Pulmonary artery endothelial cell (primary cell): ENCODE measurements at places on chromosomes 3 and 15. TPM values are rescaled to one million over a fixed set of nuclear protein-coding genes. Genes with fewer than 3 reads are reported as not detected.
A peak's percentile ranks its signal among the peaks of the same experiment; 100 is the strongest.

The STAC gene
- not detected in 2 replicates for total RNA-seq

The ZKSCAN7 gene
- 0.92 and 1.2 TPM in 2 replicates for total RNA-seq

The VILL gene
- 5.6 and 8.1 TPM in 2 replicates for total RNA-seq

The TNNC1 gene
- 0.18 TPM in 1 of 2 replicates, not detected in the other for total RNA-seq

The FANCD2OS gene
- not detected in 2 replicates for total RNA-seq

- DNase-seq, result no peak
Observed at GRCh38 chr3:2701471-2701870, 408.7 kb downstream of the IL5RA start.

DNA sequence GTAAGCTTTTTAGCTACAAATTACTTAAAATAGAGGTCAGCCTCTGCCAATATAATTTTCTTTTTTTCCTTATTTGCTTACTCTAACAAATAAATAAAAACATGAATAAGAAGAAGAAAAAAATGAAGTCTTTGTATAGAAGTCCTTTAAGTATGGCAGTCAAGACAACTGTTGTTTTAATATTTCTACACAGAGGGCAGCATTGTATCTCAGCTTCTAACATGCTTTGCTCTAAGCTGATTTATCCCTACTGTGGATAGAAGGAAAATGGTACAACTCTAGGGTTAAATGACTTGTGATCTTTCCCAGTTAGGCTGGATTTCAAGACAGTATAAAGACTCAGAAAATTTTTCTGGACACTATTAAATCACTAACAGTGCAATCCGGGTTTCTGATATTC is 104.3 kb upstream of the MEIS2 start:
- DNase-seq, result no peak

GRCh38 chr3:43917361-43917760 is 226.6 kb downstream of the ABHD5 start:
- no peak for DNase-seq

DNA sequence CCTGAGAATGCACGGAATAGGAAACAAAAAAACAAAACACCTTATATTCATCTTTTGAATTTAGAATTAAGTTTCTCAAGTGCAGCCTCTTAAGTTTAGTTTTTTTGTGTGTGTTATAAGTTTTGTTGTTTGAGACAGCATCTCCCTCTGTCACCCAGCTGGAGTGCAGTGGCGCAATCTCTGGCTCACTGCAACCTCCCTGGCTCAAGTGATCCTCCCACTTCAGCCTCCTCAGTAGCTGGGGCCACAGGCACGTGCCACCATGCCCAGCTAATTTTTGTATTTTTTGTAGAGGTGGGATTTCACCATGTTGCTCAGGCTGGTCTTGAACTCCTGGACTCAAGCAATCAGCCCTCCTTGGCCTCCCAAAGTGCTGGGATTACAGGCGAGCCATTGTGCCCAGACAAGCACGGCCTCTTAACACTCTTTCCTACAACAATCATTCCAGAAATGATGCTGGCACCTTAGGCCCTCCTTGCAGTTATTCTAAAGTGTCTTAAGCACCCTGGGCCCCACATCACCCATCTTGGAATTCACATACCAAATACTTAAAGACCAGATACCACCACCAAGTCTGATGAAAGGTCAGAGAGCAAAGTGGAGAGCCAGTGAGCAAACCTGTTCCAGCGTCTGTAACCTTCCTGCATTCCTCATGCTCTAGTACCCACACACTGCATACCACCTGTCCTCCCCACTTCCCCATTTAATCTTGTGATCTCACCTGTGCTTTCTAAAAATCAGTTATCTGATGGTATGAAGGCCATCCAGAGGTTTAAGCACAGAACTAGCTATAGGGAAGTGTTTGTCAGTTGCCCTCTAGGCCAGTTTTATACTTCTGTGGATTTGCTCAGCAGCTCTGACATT is 6.9 kb upstream of the SPG11 start:
- no peak for DNase-seq

GRCh38 chr15:57609805-57610529 is 18.3 kb downstream of the MYZAP start:
- peak; percentile 27 for DNase-seq

DNA sequence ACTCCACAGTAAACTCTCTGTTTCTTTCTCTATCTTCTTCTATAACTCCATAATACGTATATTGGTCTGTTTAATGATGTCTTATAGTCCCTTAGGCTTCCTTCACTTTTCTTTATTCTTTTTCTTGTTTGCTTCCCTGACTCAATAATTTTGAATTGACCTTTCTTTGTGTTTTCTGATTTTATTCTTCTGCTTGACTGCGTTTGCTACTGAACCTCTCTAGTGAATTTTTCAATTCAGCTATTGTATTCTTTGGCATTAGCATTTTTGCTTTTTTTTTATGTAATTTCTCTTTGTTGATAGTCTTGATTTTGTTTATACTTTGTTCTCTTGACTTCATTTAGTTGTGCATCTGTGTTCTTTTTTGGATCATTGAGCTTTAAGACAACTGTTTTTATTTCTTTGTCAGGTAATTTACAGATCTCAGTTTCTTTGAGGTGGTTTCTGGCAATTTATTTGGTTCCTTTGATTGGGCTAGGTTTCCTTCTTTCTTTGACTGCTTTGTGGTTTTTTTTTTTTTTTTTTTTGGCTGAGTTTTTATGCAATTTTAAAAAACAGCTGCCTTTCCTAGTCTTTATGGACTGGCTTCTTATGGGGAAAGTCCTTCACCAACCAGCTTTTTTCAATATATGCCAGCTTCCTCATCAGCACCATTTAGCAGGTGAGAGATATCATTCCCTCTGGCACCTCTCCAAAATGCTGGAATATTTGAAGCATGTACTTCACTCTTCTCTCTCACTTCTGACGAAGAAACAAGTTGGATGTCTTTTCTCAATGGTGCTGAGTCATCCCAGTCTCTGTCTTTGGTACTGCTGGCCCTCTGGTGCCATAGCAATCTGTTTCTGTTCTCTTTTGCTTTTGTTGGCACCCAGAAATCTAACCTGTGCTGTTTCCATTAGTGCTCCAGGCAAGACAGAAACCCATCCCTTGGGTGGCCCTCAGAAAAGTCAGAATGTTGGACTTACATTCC is 17.6 kb downstream of the RSRC1 start:
- no peak for DNase-seq

DNA sequence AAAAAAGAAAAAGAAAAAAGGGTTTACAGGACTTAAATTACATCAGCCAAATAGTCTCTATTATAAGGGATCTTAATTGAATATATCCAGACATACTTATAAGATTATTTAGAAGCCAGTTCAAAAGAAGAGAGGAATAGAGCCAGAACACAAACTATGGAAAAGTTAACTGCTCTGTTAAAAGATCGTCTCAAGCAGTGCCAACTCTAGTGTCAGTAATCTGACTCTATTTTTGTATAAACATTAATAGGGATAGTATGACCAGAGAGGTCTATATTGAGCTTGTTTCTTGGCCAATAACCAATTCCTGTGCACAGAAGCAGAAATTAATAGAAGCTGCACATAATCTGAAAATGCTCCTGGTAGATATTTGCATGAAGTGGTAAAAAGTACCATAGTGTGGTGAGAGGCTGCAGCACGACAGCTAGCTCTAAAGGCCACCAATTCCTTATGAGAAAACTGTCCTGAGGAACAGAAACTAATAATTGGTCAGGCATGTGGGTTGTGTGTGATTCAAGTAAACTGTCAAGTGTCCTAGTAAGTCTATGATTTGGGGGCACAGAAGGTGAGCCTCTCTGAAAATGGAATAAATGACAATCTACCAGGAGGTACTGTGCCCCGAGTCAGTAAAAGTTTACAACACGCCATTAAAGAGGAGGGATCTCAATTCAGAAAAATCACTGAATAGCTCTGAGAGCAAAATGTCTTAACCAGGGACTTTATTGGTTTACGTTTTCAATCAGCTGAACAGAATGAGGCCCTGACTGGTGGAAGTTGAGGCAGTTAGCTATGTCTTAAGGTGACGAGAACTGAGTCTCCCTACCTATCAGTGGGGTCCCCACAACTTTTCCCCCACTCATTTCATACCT is 51.5 kb upstream of the NANOGP8 start:
- no peak for DNase-seq

DNA sequence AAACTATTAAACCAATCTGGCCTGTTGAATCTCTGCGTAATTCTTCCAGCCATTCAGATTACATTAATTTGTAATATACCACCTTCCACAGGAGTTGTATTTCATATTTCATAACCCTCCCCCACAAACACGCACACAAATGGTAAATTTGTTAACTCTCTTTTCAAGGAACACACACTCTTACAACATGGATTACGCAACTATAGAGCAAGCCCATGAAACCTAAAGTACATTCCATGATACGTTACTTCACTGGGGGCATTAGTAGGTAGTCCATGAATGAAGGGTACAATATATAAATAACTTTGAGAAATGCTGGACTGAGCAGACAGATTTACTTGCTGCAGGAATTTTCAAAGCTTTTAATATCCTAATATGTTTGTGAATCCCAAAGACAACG is 65.0 kb downstream of the TRIM69 start:
- no peak for DNase-seq

GRCh38 chr3:191235331-191236314 is 36.6 kb downstream of the OSTN start:
- DNase-seq, result no peak

DNA sequence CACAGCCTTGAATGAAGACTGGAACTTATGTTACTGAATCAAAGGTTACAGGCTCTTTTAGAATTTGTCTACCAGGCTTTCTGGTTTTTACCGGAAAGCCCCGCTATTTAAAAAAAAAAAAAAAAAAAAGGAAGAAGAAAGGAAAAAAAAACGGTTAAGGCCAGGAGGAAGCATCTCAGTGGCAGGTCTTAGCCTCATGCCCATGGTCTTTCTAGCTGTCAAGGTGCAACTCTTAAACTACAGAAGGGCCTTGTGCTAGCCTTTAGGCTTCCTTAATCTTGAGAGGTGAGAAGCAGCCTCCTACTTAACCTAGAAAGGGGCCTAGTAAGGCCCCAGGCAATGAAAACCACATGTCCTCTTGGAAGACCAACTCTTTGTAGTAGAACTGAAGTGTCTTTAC is 77.5 kb downstream of the TBC1D5 start:
- no peak for DNase-seq
